ENCODE measurements at places on chromosomes 11 and 22.

DNA sequence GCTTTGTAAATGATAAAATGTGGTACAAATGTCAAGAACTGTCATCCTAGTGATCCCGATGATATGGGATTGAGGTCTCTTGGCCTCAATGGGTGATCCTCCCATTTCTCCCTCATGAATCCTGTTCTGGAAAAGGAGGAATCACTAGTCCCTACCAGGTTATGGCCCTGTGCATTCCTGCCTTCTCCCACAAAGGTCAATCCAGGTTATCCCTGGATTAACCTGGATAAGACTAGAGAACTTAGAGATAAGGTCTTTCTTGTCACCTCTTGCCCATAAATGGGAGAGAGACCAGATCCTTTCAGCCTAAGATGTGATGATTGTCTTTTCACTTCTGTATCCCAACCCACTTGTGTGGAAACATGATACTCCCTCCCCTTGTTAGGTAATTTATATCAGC lies 396.7 kb downstream of the BUD13 start:
- DNase-seq, result no peak

GRCh38 chr22:47206666-47207218 lies 444.3 kb downstream of the TBC1D22A start:
- DNase-seq, result no peak

- no peak for DNase-seq
Observed at GRCh38 chr22:48018346-48018745, 1255.9 kb downstream of the TBC1D22A start.

- DNase-seq, result no peak
Observed at GRCh38 chr11:115544422-115544948, 40.3 kb upstream of the CADM1 start.

DNA sequence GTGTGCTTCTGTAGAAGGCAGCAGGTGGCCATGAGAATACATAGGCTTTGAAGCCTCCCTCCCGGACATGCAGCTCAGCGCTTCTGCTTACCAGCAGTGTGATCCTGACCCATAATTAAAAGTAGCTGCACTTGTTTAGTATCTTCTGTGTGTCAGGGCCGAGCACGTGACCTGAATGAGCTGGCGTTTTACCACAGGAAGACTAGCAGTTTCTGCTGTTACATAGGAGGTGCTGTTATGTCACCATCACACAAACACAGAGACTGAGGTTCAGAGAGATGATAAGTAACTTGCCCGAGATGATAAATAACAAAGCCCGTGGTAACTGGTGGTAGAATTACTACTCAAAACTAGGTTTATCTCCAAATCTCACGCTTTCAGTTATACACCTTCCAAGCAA lies 329.5 kb downstream of the OPCML start:
- no peak for DNase-seq

GRCh38 chr11:108534274-108534882 lies 36.2 kb upstream of the POGLUT3 start:
- DNase-seq, result no peak

GRCh38 chr22:21455334-21456089 lies 11.7 kb upstream of the TMEM191C start:
- DNase-seq, result peak; percentile 22

GRCh38 chr11:86814775-86815174 lies 14.4 kb downstream of the PRSS23 start:
- DNase-seq, result no peak

- DNase-seq, result no peak
Observed at GRCh38 chr11:94880216-94880615, 93.1 kb downstream of the CWC15 start.

DNA sequence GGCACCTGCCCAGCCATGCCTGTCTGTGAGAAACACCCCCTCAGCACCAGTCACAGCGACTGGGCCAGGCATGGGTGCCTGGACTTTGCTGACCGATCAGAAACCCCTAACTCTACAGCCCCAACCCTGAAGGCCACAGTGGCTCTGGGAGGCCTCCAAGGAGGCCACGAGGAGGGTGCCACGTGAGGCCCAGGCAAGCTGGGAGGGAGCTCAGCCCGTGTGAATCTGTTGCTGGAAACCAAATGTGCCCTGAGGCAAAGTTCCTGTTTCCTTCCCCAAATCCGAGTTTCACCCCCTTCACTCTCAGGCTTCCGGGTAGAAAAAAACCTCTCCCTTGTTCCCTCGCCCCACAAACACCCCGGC lies 1.3 kb downstream of the UNC93B1 start:
- peak; percentile 37 for DNase-seq

GRCh38 chr11:110198031-110198729 lies 98.2 kb downstream of the RDX start:
- DNase-seq, result no peak

GRCh38 chr11:40306938-40307548 lies 1152.4 kb downstream of the LRRC4C start:
- DNase-seq, result no peak

DNA sequence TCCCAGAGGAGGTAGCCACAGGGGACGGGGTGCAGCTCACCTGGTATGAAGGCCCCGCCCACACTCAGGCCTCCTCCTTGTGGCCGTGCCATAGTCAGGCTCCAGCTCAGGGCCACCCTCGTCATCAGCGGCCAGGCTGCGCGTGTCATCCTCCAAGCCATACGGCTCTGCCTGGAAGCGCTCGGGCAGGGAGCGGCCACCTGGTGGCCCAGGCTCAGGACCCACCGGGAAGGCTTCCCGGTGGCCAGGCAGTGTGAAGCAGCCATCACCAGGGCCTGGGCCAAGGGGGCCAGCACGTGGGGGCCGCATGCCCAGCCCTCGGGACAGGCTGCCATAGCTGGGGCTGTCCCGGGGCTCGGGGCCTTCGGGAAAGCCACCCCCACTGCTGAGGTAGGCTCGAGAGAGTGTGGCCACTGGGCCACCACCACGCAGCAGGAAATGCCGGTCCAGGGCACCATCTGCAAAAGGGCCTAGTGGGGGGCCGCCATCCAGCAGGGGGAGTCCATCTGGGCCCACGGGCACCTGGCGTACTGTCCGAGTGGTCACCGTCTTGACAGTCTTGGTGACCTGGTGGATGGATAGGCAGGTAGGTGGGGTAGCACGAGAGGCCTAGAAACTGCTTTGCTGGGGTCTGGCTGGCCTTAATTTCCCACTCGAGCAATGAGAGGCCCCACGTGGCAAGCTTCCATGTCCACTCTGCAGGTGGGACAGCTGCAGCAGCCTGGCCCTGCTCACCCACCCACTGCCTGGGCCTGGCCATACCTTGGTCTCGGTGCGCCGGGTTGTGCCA lies 35.3 kb downstream of the ARVCF start:
- DNase-seq, result peak; percentile 27

DNA sequence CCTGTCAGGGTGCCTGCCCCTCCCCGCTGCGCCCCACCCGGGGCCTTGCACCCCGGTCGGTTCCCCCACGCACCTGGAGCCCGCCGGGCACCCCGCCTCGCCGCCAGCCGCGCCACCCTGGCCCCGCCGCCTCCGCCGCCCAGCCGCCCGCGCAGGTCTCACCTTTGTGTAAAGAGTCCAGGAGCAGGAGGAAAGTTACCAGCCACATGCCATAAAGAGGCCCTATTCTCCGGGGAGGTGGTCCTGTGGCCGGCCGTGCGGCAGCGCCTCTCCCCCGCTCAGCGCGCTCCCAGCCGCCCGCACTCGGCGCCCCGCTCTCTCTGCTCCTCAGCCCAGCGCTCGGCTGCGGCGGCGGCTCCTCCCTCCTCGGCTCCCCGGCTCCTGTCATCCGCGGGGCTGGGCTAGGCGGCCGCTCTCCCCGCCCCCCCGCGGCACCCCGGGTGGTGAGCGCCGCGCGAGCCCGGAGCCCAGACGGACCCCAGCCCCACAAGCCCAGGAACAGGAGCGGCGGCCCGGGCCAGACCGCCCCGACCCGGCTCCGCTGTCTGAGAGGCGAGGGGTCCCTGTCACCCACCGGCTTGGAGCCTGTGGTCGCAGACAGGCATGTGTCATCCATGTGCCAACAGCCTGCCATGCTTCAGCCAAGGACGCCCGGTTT lies at the start of gene DSCAML1:
DSCAML1 (minus strand) TSS at position 345 of the 658 bp plus-strand sequence; CDS start at position 208, 137 bp downstream.
- no peak for DNase-seq

- no peak for DNase-seq
Observed at GRCh38 chr11:2189938-2190656, 18.5 kb upstream of the TH start.

DNA sequence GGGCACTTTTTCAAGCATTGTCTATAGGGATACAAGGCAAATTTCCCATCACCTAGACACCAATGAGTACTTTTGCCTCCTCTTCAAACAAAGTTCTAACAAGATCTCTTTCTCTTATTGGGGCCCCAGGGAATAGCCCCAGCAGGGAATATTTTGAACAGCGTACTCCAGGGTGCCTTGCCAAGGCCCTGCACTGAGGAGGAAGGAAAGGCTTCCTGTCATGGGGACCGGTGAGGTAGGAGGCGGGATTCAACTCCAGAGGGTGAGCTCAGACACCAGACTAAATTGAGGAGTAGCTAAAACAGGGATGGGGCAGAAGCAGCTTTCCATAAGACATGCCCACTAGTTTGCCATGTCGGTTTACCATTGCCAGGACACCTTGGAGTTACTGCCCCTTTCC lies 28.0 kb upstream of the OR56B4 start:
- DNase-seq, result no peak

DNA sequence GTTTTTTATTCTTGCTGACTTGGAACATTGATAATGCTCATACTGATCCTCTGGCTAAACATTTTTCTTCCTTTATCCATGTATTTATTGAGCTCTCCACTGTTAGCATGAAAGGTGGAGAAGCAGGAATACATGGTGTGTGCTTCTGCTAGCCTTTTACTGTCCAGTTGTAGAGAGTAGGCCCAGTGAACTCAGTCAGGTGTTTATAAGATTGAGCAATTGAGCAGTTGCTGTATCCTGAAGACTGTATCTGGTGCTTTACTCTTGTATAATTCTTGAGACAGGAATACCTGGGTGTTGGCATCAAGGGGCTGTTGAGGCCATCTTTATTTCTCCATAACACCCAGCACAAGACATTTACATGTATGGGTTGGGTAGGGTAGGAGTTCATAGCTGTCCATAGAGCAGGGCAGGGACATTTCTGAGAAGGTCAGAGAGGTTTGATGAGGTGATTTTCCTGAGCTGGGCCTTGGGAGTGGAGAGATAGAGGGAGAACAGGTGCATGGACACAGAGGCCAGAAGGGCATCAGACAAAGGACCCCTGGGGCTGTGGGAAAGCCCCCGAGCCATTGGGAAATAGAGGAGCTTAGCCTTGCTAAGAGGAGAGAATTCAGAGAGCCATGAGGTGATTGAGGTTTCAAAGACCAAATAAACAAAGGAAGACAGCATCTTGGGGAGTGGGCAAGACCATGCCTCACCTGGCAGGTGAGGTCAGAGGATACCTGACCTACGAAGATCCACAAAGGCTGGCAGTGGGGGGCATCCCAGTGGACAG lies 155.5 kb downstream of the TEAD1 start:
- DNase-seq, result no peak

- DNase-seq, result peak; percentile 82
Observed at GRCh38 chr11:45856044-45856468, 8.8 kb downstream of the CRY2 start.

GRCh38 chr11:57237204-57237681 lies at the start of gene APLNR:
TSS of gene APLNR (minus strand) at chr11:57237250. CDS start at chr11:57237004, 246 bp downstream.
- no peak for DNase-seq

- DNase-seq, result peak; percentile 27
Observed at GRCh38 chr11:1766719-1767398, 3.1 kb upstream of the CTSD start.

DNA sequence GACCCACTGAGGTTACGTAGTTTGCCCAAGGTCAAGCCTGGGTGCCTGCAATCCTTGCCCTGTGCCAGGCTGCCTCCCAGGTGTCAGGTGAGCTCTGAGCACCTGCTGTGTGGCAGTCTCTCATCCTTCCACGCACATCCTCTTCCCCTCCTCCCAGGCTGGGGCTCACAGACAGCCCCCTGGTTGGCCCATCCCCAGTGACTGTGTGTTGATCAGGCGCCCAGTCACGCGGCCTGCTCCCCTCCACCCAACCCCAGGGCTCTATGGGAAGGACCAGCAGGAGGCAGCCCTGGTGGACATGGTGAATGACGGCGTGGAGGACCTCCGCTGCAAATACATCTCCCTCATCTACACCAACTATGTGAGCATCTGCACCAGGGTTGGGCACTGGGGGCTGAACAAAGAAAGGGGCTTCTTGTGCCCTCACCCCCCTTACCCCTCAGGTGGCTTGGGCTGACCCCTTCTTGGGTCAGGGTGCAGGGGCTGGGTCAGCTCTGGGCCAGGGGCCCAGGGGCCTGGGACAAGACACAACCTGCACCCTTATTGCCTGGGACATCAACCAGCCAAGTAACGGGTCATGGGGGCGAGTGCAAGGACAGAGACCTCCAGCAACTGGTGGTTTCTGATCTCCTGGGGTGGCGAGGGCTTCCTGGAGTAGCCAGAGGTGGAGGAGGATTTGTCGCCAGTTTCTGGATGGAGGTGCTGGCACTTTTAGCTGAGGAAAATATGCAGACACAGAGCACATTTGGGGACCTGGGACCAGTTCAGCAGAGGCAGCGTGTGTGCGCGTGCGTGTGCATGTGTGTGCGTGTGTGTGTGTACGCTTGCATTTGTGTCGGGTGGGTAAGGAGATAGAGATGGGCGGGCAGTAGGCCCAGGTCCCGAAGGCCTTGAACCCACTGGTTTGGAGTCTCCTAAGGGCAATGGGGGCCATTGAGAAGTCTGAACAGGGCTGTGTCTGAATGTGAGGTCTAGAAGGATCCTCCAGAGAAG lies 1.6 kb downstream of the GSTP1 start:
- peak; percentile 42 for DNase-seq

DNA sequence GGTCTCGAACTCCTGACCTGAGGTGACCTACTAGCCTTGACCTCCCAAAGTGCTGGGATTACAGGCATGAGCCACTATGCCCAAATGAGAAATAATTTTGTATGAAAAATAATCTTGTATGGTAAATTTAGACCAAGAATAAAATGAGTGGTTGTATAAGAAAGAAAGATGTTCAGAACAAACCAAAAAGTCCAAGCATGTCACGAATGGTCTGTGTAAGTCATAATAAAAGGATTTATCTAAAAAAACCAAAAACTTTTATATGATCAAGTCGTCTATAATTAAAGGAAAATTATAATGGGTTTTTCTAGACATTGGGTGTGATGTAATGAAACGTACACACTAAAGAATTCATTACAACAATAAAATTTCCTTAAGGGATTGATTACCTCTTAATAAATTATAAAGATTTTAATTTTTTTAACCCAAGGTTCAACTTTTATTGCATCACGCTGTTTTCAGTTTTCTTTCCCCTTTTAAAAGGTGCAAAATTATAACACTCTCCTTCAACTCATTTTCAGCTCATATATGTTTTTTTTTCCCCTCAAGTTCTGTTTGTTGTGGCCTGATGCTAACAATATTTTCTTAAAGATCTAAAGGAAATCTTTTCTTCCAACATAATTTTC lies 8.9 kb upstream of the AQP11 start:
- no peak for DNase-seq

- no peak for DNase-seq
Observed at GRCh38 chr22:23384431-23384830, 195.7 kb downstream of the IGLL1 start.

GRCh38 chr11:117143390-117143789 lies 697 bp upstream of the PAFAH1B2 start:
- DNase-seq, result peak; percentile 54

- no peak for DNase-seq
Observed at GRCh38 chr22:23031786-23032185, 38.5 kb upstream of the GNAZ start.

DNA sequence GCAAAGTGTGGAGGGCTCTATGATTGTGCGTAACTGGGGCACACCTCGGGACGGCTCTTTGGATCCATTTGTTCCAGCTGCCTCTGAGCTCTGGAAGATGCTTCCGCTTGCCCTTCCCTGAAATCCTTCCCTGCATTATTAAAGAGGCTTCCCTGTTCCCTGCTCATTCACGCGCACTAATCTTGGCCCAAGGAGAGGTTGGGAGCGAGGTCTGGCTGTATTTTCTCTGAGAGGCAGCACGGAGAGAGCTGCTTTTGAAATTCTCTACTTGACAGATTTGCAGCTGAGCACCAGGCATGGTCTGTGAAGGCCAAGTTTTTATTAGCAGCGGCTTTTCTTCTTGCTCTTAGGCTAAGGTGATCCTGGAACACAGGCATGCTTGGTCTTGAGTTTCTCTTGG lies 94.8 kb upstream of the NTM start:
- DNase-seq, result no peak
